Stimulated activated naive CD4-positive, alpha-beta T cell (primary cell): ENCODE measurements at places on chromosomes 13 and 19.

- DNase-seq = no peak
Observed at GRCh38 chr13:94239135-94239534, 240.3 kb downstream of the DCT start.

DNA sequence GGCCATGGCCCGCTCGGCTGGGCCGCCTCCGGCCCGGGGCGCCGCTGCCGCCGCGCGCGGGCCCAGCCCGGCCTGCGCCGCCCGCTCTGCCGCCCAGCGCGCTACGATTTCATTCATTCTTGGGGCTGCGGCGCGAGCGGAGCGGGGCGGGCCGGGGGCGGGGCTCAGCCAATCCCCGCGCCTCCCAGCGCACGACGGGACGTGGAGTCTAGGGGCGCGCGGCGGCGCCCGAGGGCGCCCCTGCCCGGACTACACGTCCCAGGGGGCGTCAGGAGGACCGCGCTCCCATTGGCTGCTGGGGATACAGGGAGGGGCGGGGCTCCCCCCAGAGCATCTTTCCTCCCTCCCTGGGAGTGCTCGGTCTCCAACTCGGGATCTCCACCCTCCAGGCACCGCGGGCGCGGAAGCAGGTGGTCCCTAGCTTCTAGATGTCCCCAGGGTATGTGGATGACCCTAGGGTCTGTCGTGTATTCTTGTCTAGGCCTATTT is 5.6 kb upstream of the DPF1 start:
- no peak for DNase-seq

GRCh38 chr13:113148407-113148806 is 10.0 kb upstream of the PROZ start:
- no peak for DNase-seq

- DNase-seq = no peak
Observed at GRCh38 chr19:47380559-47380958, 31.4 kb downstream of the DHX34 start.
